ENCODE measurements at places on chromosomes 16 and 17. TPM values are rescaled to one million over a fixed set of nuclear protein-coding genes. Genes with fewer than 3 reads are reported as not detected.

GRCh38 chr16:70468776-70469525 lies 14.6 kb downstream of the FCSK start:
- DNase-seq, result no peak

DNA sequence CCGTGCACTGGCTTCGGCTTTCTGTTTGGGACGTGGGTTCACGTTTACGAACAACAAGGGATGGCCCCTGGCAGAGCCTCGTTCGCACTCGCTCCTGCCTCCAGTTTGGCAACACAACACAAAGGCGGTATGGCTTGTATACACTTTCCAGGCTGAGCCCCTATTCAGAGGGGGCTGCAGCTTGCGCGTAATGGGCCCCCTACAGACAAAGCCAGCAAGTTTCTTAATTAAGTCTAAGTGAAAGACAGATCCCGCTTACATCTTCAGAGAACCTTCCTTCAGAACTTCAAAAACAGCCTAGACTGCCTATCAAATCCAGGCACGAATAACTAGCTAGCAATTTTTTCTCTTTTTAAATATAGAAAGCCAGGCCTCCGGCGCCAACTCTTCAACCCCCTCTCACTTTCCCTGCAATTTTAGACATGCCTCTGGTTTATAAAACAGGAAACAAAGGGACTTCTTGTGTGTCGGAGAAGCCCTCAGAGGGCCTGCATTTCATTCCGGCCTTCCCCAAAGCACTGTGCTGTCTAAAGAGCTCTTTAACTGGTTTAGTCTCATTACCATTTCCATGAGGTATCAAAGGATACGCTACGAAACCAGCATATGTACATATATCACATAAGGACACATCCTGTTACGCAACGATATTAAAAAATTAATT lies 244.9 kb downstream of the STX8 start:
- no peak for DNase-seq

DNA sequence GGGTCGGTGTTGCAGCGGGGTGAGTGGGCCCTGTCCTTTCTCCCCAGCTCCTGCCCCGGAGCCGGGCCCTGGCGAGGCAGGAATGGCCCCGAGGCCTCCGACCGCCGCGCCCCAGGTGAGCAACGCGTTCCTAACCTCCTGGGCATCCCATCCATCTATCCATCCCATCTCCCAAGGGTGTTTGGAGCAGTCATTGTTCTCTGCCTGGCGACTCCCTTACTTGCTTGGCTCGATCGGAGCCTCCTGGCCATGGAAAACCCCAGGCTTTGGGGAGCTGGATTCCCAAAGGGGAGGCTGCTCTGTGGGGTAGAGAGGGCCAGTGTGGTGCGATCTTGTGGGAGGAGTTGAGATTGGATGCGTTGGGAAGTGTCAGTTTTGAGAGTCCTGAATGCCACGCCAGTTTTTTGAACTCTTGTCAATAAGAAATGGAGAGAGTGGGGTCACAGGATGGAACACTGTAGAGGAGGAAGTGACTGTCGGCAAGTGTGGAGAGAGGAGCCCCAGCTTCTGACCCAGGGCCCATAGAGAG lies 684 bp downstream of the ZFP90 start:
- DNase-seq, result no peak

DNA sequence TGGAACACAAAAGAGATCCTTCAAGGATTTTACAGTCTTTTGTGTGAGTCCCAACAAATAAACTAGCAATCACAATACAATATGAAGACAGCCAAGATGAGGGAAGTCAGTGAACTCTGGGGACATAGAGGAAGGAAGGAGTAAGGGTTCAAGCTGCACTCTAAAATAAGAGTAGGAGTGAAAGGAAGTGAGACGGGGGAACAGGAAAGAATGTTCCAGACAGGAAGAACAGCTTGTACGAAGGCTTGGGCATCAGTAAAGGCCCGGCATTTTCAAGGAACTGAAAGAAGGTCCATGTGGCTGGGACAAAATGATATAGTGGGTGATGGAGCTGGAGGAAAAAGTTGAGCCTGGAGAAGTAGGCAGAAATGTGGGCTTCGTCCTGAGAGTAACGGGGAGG lies 4.5 kb downstream of the CCL17 start:
- DNase-seq, result no peak

DNA sequence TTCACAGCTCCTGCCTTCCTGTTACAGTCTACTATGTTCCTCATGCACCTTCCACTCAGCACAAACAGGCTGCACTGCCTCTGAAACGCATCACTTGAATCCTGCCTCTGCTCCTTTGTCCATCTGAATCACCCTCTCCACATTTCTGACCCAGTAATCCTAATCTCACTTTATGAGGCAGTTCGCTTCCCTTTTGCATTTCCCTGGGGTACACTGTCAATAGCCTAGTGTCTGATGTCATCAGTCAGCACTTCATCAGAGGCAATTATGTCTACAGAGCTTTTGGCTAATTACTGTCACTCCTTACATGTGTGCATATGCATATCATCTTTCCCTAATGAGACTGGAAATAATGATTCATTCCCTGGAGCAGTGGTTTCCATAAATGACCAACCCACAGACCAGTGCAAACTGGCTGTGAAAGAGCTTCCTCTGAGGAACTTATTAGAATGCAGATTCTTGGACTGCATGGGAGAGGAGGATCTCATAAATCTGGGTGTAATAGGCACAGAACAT lies 23.6 kb downstream of the CA4 start:
- no peak for DNase-seq

DNA sequence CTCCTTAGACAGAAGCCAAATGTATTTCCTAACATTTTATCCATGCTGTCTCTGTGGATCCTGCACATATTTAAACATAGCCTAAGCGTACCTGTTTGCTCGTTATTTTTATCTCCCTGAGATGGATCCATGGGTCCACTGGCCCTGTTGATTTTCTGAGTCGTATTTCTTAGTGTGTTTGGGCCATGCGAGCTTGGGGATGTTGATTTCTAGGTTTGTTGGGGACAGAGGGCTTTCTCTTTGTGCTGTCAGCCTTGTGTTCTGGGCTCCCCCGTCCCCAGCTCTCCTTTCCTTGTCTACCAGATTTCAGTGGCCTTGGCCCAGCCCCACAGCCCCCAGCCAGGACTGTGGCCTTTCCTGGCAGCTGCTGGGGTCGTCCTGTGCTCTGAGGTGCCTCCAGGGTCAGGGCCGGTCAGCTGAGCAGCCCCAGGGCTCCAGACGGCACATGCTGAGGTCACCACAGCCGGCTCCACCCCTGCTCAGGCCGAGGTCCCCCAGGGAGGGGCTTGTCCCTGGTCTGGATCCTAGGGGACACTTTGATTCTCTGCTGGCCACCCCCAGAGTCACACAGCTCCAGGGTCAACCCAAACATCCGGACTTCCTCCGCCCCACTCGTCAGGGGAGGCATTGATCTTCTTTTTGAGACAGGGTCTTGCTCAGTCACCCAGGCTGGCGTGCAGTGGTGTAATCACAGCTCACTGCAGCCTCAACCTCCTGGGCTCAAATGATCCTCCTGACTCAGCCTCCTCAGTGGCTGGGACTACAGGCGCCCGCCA lies 4.4 kb downstream of the SSTR5 start:
- DNase-seq, result no peak

DNA sequence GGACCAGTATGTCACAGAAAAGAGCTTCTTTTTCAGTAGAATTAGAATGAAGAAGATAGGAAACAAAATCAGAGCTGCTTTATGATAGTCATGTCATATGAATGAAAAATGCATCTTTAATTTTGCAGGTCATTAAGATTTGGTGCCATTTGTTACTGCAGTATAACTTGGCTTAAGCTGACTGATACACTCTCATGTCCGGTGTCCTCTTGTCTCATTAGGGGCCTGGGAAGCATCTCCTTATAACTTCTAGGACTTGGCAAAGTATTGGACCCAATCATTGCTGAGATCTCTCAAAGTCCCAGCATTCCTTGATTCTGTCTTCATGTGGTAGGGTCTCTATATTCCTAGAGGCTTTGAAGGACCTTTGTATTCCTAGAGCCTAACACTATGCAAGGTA lies 559.4 kb downstream of the TOX3 start:
- DNase-seq, result no peak

DNA sequence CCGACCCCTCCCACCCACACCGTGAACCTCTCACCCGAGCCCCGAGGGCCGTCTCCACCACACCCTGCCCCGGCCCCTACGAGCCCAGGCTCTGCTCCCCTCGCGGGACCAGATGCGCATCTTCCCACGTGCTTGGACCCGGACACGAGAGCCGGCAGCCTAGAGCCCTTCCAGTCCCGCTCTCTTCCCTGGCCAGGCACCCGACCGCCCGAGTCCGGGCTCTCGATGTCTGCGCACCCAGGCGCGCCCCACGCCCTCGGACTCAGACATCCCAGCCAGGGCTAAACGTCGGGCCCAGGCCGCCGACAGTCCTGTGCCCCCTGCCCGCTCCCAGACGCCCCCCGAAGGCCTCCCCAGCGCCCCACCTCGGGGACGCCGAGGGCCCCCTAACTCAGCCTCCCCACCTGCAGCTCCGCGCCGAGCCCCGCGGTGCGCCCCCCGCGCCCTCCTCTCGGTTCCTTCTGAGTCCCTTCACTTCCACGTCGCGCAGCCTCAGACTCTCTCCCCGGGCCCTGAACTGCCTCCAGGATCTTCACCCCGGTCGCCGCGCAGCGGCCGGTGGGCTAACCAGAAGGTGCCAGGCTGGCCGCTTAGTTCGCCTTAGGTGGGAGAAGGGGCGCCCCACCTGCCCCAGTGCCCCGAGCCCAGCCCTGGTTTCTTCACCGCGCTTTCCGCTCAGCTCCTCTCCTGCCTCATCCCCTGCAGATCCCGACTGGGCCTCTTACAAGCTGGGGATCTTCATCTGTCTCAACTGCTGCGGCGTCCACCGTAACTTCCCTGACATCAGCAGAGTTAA lies 688 bp downstream of the ADAP2 start:
- no peak for DNase-seq

- DNase-seq, result no peak
These were observed 22.2 kb downstream of the SEC14L1 start for GRCh38 chr17:77163001-77163400.

GRCh38 chr17:15920758-15921239 lies 24.1 kb upstream of the ADORA2B start:
- DNase-seq, result no peak

- no peak for DNase-seq
These were observed 4.6 kb downstream of the ACE start for GRCh38 chr17:63481488-63481870.

- no peak for DNase-seq
These were observed 200.3 kb downstream of the SEC14L1 start for GRCh38 chr17:77341069-77341541.

DNA sequence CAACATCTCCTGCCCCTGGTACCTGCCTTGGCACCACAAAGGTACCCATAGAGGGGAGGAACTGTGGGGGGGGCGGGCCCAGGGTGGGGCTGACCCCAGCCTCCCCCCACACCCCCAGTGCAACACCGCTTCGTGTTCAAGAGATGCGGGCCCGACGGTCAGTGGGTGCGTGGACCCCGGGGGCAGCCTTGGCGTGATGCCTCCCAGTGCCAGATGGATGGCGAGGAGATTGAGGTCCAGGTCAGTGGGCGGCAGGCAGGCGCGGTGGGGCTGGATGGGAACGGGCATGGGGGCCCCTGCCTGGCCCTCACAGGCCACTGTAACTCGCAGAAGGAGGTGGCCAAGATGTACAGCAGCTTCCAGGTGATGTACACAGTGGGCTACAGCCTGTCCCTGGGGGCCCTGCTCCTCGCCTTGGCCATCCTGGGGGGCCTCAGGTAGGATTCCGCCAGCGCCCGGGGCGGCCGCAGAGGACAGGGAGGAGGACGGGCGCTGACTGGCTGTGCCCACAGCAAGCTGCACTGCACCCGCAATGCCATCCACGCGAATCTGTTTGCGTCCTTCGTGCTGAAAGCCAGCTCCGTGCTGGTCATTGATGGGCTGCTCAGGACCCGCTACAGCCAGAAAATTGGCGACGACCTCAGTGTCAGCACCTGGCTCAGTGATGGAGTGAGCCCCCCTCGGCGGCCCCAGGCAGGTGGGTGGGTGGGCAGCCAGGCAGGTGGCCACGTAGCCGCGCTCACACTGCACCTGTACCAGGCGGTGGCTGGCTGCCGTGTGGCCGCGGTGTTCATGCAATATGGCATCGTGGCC lies 7.1 kb downstream of the GCGR start:
- no peak for DNase-seq

GRCh38 chr16:53666786-53667415 lies 36.8 kb downstream of the RPGRIP1L start:
- no peak for DNase-seq

DNA sequence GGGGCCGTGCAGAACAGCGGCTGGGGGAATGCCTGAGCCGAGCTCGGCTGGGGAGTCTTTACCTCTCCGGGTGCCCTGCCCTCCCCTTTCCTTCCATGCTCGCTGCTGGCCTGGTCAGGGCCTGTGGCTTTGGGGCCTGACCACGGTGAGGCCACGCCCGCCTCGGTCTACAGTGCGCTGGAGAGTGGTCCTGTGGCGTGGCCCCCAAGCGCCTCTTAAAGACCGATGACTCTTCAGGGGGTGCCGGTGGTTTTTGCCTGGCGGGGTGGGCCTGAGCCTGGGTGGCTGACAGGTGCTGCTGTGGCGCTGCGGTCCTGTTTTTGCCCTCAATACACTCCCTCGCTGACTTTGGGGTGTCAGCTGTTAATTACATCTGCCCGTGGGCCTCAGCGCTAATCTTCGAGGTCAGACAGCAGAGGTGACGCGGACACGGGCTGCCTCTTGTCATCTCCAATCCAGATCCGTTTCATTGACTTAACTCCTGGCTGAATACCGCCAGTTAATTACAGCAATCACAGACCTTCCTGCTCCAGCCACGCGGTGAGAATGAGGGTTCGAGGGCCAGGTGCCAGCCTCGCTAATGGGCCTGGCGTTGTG lies 29.7 kb downstream of the GSE1 start:
- DNase-seq, result no peak

- DNase-seq, result no peak
These were observed 260.2 kb upstream of the DYNLRB2 start for GRCh38 chr16:80280557-80280956.

DNA sequence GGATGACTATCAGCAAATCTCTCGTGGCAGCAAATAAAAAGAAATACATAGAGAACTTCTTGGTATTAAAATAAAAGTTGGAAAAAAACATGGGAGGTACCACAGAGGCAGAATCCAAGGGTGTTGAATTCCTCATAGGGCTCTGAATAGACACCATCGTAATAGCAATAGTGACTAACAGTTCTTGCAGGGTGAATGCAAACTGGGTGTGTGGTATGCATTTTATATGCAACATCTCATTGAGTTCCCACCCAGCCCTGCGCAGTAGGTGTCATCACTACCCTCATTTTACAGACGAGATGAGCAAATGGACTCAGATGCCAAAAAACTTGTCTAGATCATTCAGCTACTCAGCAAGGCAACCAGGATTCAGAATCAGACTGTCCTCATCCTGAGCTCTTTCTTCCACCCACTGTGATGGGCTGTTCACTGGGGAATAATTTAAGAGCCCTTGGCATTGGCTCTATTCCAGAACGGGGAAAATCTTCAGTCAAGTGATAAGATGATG lies 354.6 kb upstream of the CDH11 start:
- no peak for DNase-seq

DNA sequence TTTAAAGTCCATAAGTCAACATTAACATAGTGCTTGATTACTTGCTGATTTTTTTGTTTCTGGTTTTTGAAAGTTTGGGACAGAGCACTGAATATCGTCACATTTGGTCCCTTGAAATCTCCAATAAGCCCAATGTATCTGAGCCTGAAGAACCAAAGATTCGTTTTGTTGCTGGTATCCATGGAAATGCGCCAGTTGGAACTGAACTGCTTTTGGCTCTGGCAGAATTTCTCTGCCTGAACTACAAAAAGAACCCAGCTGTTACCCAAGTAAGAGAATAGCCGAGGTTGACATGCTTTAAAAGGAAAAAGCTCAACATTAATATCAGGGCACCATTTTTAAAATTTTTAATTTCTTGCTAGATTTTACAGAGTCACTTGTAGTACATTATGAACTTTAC lies 27.7 kb upstream of the GOSR1 start:
- DNase-seq, result peak; percentile 9

The UBFD1 gene
- total RNA-seq, result 62.2 TPM

The OTOP2 gene
- not detected for total RNA-seq

The GRAP gene
- 3.6 TPM for total RNA-seq

The ZG16B gene
- 0.47 TPM for total RNA-seq

The TRIM47 gene
- 12.3 TPM for total RNA-seq
